ENCODE measurements at places on chromosomes 16 and 17.

DNA sequence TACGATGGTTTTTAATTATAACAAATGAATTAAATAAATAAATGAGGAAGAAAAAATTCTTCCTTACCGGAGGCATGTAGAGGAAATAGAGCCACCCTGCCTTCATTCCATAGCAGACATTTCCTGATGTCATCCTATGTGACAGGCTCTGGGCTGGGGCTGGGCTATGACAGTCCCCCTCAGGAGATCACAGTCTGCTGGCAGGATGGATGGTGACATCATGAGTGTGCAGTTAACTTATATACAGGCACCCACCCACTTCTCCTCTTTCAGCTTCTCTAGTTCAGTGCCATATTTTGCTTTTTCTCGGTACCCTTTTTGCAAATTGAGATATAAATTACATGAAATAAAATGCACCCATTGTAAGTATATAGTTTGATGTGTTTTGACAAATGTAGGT lies 6.4 kb upstream of the CMTM3 start:
- no peak for DNase-seq

DNA sequence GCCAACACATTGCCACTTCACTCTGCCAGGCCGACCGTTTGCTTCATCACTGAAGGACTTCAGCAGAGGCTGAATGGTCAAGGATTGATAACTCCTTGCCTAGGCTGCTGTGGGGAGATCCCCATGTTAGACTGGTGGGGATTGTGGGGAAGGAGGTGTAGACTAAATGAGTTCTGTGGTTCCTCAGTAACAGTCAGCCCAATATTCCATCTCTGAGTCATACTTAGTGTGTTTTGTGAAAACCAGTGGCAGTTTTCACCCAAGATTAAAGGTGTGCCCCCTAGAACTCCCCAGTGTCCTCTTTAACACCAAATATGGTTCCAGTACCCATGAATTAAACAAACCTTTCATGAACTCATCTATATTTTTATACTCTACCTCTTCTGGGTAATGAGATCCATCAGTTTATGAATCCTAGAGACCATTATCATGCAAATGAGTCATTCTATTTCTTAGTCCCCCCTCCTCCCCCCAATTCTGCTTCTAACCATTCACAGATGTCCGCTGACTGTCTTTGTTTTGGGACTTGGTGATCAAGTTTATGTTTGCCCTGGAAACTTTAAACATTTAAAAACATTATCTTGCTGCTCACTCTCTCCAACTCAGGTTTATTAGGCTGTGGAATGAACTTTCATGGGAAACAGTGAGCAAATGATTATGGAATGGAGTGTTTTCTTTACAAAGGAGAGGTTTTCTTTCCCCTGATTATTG lies 66.8 kb upstream of the GAS7 start:
- no peak for DNase-seq

DNA sequence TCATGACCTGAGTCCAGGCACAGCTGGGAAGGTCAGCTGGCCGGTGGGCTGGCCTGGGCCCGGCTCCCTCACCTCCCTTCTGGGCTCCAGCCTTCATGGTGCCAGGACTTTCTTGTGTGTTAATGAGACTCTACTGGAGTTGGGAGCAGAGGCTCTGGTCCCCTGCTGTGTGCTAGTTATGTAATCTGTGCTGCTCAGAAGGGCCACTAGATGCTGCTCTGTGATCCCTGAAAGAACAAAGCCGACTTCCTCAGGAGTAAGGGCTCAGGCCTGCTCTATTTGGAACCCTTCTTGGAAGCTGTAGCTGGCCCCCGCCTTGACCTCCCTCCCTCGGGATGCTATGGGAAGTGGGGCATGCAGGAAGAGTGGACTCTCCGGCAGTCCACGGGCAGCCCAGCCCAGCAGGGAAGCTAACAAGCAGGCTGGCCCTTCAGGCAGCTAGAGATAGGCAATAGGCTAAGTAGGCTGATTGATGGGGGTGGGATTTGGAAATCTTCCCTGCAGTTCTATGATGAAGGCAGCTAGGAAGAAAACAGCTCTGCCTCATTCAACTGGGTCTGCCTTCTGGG lies 3.3 kb upstream of the CDK5R1 start:
- DNase-seq = no peak

GRCh38 chr17:70905796-70906195 lies 736.5 kb downstream of the KCNJ2 start:
- DNase-seq = no peak

DNA sequence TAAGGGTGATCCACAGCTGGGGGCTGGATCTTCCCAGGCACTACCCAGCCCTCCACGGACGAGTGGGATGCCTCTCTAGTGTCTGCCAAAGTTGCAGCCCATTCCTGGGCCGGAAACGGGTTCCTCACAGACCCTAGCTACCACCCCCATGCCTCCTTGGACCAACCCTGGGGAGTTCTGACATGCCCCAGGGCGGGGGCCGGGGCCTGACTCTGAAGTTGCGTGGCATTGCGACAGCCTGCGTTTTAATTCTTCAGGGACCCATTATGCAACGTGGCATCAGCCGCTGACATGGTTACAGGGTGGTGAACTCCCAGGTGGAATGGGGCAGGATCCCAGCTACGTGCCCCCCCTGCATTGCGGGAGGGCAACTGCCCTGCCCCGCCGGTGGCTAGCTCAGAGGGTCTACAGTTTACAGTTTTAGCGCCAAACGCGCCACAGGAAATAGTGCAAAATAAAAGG lies 2.7 kb downstream of the CBX4 start:
- DNase-seq = no peak

GRCh38 chr17:57266902-57267311 lies 10.6 kb downstream of the MSI2 start:
- DNase-seq = no peak

- DNase-seq = no peak
These were observed 155.4 kb upstream of the FOXF1 start for GRCh38 chr16:86354641-86355513.

DNA sequence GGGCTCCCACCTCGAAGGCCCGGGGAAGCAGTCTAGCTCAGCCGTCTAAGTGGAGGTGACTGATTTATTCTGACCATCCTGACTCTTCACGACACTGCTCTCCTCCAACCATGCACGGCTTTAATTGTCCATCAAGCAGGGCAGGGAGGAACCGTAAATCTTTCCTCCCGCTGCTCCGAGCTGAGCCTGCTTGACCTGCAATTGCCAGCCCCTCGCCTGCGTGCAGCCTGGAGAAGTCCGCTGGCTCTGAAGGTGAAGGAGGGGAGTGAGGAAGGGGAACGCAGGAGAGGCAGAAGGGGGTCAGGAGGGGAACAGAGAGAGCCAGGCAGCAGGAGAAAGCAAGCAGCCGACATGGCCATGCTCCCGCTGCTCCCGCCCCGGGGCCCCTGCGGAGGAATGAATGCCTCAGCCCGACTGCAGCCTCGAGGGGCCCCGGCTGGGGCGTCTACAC lies 10.1 kb downstream of the RBFOX3 start:
- no peak for DNase-seq

- DNase-seq = no peak
These were observed 15.5 kb upstream of the NATD1 start for GRCh38 chr17:21268596-21269188.

DNA sequence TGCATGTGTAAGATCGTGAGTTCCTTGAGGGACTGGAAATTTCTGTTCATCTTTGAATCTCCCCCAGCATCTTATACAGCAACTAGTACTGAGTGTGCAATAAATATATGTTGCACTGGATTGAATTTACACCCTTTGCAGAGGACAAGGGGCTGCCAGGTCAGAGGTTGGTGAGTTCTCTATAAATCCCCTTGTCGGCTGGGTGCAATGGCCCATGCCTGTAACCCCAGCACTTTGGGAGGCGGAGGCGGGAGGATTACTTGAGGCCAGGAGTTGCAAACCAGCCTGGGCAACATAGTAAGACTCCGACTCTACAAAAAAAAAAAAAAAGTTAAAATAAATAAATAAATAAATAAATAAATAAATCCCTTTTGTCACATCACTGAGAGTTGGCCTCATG lies 9.4 kb upstream of the SP6 start:
- no peak for DNase-seq

GRCh38 chr16:75262104-75262799 lies 10.8 kb upstream of the BCAR1 start:
- DNase-seq = no peak

GRCh38 chr16:29898804-29899515 lies 390 bp downstream of the SEZ6L2 start:
- DNase-seq = no peak

DNA sequence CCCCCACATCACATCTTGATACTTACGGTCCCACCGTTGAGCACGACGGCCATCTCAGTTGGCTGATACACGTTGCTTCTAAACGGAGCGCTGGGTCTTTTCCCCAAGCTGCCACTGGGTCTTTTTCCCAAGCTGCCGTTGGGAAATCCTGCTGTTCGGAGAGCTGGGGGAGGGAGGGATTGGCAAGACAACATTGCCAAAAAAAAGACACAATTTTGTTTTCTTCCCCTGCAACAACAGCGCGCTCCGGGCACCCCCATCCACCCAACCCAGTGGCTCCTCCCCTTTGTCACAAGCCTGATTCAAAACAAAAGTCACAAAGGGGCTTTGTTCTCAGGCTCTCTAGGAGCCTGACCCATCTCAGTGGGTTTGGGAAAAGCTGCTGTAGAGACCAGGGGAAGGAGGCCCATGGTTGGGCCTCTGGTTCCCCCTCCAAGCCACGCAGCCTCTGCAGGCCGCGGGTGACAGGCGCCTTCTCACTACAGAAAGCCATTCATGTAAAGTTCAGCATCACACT lies 22.8 kb downstream of the GPRC5B start:
- DNase-seq = no peak

DNA sequence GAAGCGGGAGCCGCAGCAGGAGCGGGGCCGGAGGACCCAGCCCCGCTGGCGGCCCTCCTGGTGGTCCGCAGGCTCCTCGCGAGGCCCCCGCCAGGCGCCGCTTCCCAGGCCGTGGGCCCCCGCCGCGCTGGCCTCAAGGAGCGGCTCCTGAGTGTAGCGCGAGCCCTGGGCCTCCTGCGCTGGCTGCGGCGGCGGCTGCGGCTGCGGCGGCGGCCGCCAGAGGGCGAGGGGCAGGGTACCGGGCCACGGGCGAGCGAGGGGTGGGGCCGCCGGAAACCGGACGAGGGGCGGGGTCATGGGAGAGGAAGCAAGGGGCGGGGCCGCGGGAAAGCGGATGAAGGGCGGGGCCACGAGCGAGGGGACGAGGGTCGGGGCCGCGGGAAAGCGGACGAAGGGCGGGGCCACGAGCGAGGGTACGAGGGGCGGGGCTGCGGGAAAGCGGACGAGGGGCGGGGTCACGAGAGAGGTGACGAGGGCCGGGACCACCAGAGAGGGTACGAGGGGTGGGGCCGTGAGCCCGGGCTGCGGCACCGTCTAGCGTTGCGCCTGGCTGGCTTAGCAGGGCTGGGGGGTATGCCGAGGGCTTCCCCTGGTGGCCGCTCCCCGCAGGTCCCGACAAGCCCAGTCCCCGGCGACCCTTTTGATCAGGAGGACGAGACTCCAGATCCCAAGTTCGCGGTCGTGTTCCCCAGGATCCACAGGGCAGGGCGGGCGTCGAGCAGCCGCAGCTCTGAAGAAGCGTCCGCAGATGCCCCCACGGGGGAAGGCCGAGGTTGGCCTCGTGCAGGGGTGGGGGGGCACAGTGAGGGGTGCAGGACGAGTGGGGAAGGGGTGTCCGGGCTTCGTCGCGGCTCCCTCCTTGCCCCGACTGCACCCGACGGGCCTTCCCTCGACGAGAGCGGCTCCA lies 1.7 kb downstream of the MYO15B start:
- peak; percentile 49 for DNase-seq

DNA sequence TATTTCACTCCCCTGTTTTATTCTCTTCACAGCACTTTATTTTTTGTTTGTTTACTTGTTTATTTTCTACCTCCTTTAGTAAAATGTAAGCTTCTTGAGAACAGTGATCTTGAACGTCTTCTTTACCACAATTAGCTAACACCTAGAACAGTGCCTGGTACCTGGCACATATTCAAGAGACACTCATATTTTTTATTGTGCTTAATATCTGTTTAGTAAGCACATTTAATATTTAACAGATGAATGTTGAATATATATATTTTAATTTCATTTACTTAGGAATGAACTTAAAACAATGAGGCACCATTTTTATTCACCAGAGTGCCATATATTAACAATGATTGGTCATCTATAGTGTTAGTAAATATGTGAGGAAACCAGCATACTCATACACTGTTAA lies 130.2 kb downstream of the STXBP4 start:
- no peak for DNase-seq

DNA sequence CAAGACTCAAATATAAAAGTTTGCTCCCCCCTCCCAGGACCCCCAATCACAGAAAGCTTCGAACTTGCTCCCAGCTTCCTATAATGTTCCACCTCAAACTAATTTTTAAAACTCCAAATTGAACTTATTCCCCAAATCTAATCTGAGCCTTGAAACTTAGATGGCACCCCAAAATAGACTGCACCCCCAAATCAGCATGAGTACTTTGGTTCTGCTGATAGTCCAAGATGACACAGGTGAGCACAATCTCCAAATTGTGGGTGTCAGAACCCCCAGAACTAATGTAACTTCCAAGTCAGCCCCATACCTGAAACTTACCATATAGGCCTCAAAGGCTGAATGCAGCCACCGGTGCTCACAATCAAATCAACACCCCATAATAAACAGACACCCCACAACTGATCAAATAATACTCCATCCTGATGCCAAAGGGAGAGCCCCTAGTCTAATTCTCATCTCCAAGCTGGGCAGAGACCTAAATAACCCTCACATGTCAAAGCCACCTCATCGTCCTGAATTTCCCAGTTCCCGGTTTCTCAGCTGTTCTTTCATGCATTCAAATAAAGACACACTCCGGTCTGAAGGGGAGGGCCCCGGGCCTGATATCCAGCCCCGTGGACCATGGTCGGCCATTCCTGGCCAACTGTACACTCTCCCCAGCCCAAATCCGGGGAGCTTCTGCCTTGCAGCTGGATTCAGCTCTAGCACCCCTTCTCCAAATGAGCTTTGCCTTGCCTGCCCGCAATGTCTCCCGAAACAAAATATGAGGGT lies 1.8 kb upstream of the BCL6B start:
- no peak for DNase-seq

DNA sequence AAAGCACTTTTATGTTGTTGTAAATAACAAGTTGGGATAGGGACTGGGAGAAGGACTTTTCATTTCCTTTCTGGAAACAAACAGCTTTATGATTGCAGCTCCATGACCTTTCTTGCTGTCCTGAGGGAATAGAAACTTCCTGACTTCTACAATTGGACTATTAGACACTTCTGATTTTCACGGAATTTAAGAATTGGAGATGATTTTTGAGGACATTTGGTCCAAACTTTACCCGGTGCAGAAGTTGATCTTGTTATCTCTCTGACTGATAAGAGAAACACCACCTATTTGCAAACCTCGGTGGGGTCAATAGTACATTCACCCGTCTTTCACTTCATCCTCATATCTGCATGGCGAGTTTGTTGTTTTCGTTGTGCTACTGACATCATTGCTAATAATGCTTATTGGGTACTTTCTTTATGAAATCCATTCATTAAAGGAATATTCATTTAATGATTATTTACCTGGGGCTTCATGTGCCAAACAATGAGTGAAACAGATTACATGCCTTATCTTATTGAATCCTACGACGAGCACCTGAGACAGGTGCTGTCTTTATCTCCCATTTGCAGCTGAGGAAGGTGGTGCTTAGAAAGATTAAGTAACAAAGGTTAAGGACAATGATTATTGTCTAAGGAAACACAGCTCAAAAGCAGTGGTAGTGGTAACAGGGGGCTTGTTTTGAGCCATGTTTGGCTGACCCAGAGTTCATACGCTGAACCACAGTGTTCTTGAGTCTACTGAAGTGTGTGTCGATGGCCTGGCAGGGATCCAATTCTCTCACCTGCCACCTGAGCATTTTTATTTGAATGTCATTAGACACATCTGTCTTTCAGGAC lies 176.9 kb upstream of the FAM20A start:
- no peak for DNase-seq
